K562 (cell line): ENCODE measurements at places on chromosomes 5 and 9. TPM values are rescaled to one million over a fixed set of nuclear protein-coding genes. Genes with fewer than 3 reads are reported as not detected.

GRCh38 chr5:36751886-36752285, 124.7 kb upstream of the NIPBL start:
- peaks cover 7% of the 10 kb centered on the region; the same call in 2 of the 3 replicates for H3K27me3 ChIP-seq
- H3K4me3 ChIP-seq: no peak overlapping the region
- H3K4me1 ChIP-seq: no peaks in the 10 kb centered on the region
- H3K27ac ChIP-seq: no peak overlapping the region

DNA sequence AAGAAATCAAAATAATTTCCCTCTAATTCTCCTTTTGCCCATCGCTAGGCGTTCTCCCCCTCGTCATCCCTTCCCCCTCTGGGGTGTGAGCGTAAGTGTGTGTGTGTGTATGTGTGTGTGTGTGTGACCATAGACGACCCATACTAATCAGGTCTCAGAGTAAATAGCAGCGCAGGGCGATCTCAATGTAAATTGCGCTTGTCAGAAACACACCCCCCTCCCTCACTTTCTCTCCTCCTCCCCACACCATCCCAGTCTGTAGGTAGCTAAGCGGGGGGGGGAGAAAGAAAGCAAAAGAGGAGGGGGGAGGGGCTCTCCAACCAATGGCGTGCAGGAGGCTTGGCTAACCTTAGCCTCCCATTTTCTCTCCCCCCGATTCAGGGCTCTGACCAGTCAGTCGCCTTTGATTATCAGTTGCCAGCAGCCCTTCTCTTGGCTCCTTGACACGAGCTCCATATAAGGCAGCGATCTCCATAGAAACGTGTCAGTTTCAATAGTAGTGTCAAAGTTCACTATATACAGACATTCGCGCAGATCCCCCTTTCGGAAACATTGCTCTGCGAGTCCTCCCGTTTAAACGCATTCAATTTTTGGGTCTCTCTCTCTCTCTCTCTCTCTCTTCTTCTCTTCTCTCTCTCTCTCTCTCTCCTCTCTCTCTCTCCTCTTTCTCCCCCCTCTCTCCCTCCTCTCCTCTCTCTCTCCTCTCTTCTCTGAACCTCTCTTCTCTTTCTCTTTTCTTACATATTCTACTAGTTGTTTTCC, at the start of gene NR2F1:
TSS of gene NR2F1 (plus strand) at position 546 of the 762 bp plus-strand sequence. CDS start 1,802 bp downstream, outside the sequence.
- H3K36me3 ChIP-seq: no peaks in the 10 kb centered on the region
- peak; percentile 51 for DNase-seq
- H3K27ac ChIP-seq: no peak within 1 kb of the TSS
- H3K27me3 ChIP-seq: no peaks in the 10 kb centered on the region; the same call in 2 of the 3 replicates
- H3K4me3 ChIP-seq: peak within 1 kb of the TSS; percentile 8; the same call in 1 of the 2 replicates

GRCh38 chr5:127762412-127762811, 59.2 kb downstream of the CCDC192 start:
- DNase-seq: no peak
- H3K4me3 ChIP-seq: no peak overlapping the region
- H3K4me1 ChIP-seq: no peaks in the 10 kb centered on the region
- H3K27me3 ChIP-seq: peaks cover 2% of the 10 kb centered on the region; the same call in 1 of the 3 replicates
- H3K27ac ChIP-seq: no peak overlapping the region

DNA sequence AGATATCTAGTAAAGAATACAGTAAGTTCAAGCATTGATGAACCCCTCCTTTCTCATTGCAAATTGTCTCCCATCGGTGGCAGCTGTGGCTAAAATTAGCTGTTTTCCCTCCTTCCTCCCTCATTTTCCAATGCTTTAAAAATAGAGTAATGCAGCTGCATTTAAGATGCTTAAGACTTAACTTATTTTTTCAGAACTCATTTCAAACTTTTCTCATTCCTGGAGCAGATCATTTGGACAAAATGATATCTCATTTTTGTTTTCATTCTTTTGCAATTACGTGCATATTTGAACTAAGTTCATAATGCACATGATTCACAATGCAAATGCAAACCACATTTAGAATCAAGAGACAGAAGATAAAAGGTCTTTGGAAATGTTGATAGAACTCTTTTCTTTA, 14.6 kb downstream of the HSPB3 start:
- no peak for DNase-seq
- H3K36me3 ChIP-seq: no peaks in the 10 kb centered on the region
- no peaks in the 10 kb centered on the region for H3K27me3 ChIP-seq

DNA sequence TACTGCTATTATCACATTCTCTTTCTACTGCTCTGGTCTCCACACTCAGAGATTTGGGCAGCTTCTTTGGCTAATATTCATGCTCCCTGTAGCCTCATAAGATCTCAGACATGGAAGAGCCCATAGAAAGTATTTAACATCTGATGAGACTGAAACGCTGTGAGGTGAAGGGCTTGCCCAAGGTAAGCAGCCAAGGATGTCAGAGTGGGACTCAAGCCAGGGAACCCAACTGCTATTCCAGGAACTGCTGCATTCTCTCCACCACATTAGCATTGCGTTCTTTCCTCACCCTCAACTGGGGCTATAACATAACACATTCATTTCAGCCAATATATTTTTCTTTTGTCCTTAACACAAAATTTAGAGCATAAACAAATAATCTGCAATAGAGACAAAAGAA, 3.8 kb downstream of the ADRB2 start:
- peaks cover 12% of the 10 kb centered on the region for H3K4me1 ChIP-seq
- H3K27ac ChIP-seq: no peak overlapping the region
- DNase-seq: no peak
- H3K27me3 ChIP-seq: peaks cover 32% of the 10 kb centered on the region
- no peaks in the 10 kb centered on the region for H3K36me3 ChIP-seq

DNA sequence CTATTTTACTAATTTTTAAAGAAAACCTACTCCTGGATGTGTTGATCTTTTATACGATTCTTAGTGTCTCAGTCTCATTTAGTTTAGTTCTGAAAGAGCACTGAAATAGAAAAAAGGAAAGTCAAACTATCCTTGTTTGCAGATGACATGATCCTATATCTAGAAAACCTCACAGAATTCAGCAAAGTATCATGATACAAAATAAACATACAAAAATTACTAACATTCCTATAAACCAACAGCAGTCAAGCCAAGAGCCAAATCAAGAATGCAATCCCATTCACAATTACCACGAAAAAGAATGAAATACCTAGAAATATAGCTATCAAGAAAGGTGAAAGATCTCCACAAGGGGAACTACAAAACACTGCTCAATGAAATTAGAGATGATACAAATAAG, 225.8 kb upstream of the CDH18 start:
- no peak for DNase-seq
- no peak overlapping the region for H3K27ac ChIP-seq
- no peaks in the 10 kb centered on the region for H3K27me3 ChIP-seq
- no peaks in the 10 kb centered on the region for H3K36me3 ChIP-seq

GRCh38 chr9:15738011-15738410, 185.2 kb downstream of the CCDC171 start:
- H3K27ac ChIP-seq: no peak overlapping the region
- no peaks in the 10 kb centered on the region for H3K27me3 ChIP-seq
- no peaks in the 10 kb centered on the region for H3K4me1 ChIP-seq
- H3K36me3 ChIP-seq: no peaks in the 10 kb centered on the region
- H3K4me3 ChIP-seq: no peak overlapping the region
- DNase-seq: no peak

Gene C1QTNF2
- not detected in 2 replicates for total RNA-seq

DNA sequence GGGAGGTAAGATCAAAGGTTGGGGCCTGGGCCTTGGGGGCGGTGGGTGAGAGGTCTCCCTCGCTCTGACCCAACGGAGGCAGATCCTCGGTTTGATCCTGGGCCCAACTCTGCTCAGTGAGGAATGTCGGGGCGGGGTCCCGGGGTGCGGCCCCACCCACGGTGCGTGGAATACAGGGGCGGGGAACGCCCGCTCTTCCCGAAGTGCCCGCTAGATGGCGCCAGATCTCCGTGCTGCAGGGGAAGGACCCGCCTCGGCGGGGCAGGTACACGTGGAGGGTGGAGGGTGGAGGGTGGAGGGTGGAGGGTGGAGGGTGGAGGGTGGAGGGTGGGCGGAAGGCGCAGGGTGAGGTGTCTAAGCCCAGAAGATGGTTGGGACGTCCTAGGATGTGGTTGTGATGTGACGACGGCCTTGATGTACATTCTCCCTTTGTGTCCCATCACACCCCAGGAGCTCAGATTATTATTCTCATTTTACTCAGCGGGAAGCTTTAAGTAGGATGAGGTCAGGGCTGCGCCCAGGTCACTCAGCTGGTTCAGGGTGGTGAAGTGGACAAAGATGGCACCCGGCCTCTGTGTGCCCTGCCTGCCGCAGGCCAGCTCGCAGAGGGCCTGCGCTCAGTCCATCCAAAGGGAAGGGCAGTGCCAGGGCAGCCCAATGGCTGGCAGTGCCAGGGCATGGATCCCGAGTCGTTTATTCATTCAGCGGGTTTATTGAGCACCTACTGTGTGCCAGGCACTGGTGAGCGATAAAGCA, 9.4 kb upstream of the RPS14 start:
- H3K36me3 ChIP-seq: no peaks in the 10 kb centered on the region
- no peak overlapping the region for H3K4me3 ChIP-seq
- H3K27me3 ChIP-seq: no peaks in the 10 kb centered on the region

- no peak for DNase-seq
- no peaks in the 10 kb centered on the region; the same call in none of the 2 replicates for H3K4me1 ChIP-seq
- peaks cover 40% of the 10 kb centered on the region for H3K27me3 ChIP-seq
- H3K4me3 ChIP-seq: no peak overlapping the region
- H3K36me3 ChIP-seq: no peaks in the 10 kb centered on the region
Observed at GRCh38 chr5:1021136-1021968, 12.8 kb downstream of the NKD2 start.

Gene DND1
- 0.81 and 1.3 TPM in 2 replicates for total RNA-seq

GRCh38 chr5:55714749-55715148, 2.6 kb upstream of the SLC38A9 start:
- no peak overlapping the region for H3K4me3 ChIP-seq
- no peaks in the 10 kb centered on the region for H3K27me3 ChIP-seq
- no peaks in the 10 kb centered on the region for H3K36me3 ChIP-seq
- no peak overlapping the region for H3K27ac ChIP-seq

- H3K4me1 ChIP-seq: no peaks in the 10 kb centered on the region
- H3K4me3 ChIP-seq: no peak overlapping the region
- DNase-seq: no peak
- H3K36me3 ChIP-seq: no peaks in the 10 kb centered on the region
- H3K27me3 ChIP-seq: no peaks in the 10 kb centered on the region
- H3K27ac ChIP-seq: no peak overlapping the region
Observed at GRCh38 chr9:22815246-22815645, 368.6 kb downstream of the DMRTA1 start.

- H3K27ac ChIP-seq: no peak overlapping the region
- no peak overlapping the region for H3K4me3 ChIP-seq
- peaks cover 15% of the 10 kb centered on the region for H3K4me1 ChIP-seq
- DNase-seq: no peak
- H3K27me3 ChIP-seq: no peaks in the 10 kb centered on the region
Observed at GRCh38 chr5:173027905-173028304, 28.2 kb upstream of the CREBRF start.

DNA sequence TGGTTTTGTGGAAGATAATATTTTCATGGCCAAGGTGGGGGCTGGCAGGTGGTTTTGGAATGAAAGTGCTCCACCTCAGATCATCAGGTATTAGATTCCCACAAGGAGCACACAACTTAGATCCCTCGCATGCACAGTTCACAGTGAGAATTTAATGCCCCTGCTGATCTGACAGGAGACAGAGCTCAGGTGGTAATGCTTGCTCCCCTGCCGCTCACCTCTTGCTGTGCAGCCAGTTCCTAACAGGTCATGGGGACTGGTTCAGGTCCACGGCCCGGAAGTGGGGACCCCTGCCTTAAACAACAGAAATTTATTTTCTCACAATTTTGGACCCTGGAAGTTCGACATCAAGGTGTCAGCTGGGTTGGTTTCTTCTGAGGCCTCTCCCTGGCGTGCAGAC, 668.7 kb upstream of the ZNF608 start:
- H3K36me3 ChIP-seq: no peaks in the 10 kb centered on the region
- no peak overlapping the region for H3K27ac ChIP-seq
- H3K27me3 ChIP-seq: no peaks in the 10 kb centered on the region
- no peaks in the 10 kb centered on the region for H3K4me1 ChIP-seq

DNA sequence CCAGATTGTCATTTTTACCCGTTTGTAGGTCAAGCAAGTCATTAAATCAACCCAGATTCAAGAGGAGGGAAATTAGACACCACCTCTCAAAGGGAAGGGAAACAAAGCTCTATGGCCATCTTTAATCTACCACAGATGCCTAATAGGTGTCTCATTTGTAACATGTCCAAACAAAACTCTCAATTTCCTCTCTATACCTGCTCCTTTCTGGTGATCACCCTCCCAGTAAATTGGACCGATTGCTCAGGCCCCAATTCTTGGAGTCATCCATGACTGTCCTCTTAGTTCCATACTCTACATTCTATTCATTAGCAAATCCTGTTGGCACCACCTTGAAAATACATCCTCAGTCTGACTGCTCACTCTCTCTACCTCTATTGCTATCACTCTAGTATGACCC, 22.1 kb upstream of the UGCG start:
- no peak overlapping the region for H3K27ac ChIP-seq
- H3K27me3 ChIP-seq: no peaks in the 10 kb centered on the region
- H3K4me3 ChIP-seq: no peak overlapping the region
- H3K4me1 ChIP-seq: no peaks in the 10 kb centered on the region; the same call in 1 of the 2 replicates
- H3K36me3 ChIP-seq: no peaks in the 10 kb centered on the region

GRCh38 chr9:134373269-134373668, 47.0 kb downstream of the RXRA start:
- H3K4me1 ChIP-seq: peaks cover 88% of the 10 kb centered on the region
- no peak overlapping the region for H3K27ac ChIP-seq
- H3K4me3 ChIP-seq: no peak overlapping the region
- H3K36me3 ChIP-seq: no peaks in the 10 kb centered on the region
- no peaks in the 10 kb centered on the region for H3K27me3 ChIP-seq

GRCh38 chr9:706606-707459, 134.7 kb upstream of the DMRT1 start:
- H3K4me3 ChIP-seq: 0 out of 2 replicates have a peak overlapping the region, but pooled peaks have one; percentile 3
- H3K27ac ChIP-seq: no peak overlapping the region
- peak; percentile 15 for DNase-seq
- peaks cover 28% of the 10 kb centered on the region for H3K27me3 ChIP-seq
- no peaks in the 10 kb centered on the region for H3K4me1 ChIP-seq
- H3K36me3 ChIP-seq: no peaks in the 10 kb centered on the region

- H3K36me3 ChIP-seq: peaks cover 67% of the 10 kb centered on the region; the same call in 2 of the 3 replicates
- peak; percentile 85 for DNase-seq
- H3K27me3 ChIP-seq: no peaks in the 10 kb centered on the region
- peak overlapping the region; percentile 27; the same call in 1 of the 2 replicates for H3K4me3 ChIP-seq
Observed at GRCh38 chr9:129139233-129139992, 28.2 kb downstream of the PTPA start.

DNA sequence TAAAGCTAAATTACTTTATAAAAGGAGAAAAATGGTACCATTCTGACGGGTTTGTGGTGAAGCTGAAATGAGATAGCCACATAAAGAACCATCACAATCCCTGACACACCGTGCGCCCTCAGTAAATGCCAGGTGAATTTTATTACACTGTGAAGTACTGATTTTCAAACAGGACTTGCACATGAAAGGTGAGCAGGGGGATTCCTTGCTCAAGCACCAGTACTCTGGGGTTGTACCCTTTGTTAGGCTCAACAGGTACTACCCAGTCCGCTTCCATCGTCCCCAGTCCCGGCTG, 419 bp upstream of the RABGAP1 start:
- H3K27me3 ChIP-seq: no peaks in the 10 kb centered on the region

Gene NOL6
- total RNA-seq: 58.9 and 61.1 TPM in 2 replicates
